ENCODE measurements at places on chromosomes 11 and 22.

GRCh38 chr22:45504373-45505341, 2.0 kb downstream of the FBLN1 start:
- DNase-seq: peak; percentile 14

DNA sequence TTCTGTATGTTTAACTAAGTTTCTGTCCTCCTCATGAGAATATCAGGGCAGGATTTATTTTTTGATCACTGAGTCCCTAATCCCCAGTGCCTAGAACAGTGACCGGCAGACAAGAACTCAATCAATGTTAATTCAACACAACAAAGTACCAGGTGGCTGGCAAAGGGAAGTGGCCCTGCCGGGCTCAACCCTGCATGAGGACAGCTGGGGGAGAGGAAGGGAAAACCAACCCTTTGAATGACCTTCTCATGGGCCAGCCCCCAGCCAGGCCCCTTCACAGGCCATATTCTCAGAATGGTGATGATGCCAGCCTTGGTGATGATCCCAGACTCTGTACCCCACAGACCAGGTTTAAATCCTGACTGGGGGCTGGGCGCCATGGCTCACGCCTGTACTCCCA, 1.4 kb upstream of the MFNG start:
- DNase-seq: no peak

DNA sequence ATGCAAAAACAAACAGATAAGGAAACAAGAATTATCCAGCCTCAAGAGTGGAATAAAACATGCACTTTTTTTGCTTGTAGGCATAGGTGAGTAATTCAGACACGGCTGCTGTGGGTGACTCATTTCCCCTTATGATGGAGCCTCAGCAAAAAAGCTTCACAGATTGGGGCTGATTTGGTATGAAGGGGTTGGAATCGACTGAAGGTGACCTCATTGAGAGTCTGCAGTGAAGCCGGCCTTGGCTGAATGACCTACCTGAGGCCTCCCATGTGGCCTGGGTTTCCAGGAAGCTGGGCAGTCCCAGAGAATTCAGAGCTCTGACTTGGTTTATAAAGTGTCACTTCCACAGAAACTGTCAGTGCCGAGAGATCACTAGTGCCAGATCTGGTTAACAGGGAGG, 34.2 kb upstream of the VPREB1 start:
- peak; percentile 81 for DNase-seq

DNA sequence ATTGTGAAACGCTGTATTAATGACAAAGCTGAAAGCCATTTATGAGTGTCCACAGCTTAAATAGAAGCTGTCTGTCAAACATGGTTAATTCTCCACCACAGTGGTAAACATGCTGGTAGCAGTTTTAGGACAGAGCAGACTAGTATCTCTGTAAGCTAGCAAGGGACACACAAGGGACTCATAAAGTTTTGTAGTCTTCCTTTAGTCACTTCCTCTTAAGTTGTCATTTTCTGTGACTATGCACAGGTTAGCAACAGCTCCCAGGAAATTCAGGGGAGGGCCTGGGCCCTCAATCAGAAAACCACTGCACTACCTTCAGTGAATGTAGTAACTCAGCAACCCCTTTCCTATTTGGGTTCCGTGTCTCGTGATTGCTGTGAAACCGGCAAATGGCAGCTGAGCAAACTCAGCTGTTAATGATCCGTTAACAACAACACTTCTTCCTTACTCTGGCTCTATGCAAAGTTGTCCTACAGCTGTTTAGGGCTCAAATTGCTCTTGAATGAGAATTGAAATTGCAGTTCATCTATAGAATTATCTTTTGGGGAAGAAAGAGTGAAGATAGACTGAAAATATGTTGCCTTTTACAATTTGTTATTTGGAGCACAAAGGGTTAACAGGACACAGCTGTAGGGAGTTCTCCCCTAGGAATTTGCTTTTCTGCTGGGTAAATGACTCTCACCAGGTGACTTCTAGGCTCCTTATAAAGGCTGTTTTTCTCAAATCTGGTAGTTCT, at the start of gene MMP26:
Gene MMP26 (plus strand): TSS at position 731 of the 736 bp plus-strand sequence.
- no peak for DNase-seq

DNA sequence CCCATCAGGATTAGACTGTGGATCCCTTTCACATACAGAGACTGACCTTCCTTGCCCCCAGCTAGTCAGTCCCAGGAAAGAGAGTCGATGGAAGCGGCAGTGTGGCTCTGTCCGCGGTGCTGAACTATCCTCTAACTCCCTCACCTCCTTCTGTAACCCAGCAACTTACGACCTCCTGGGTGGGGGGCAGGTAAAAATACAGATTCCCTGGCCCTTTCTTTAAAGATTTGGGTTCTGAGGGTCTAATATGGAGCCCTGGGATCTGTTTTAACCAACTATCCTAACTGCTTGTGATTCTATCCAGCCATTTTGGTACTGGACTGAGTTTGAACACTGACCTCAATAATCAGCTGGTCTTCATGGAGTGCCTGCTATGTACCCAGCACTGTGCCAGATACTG, 23.2 kb downstream of the MFNG start:
- DNase-seq: no peak

GRCh38 chr22:33811208-33811607, 109.1 kb downstream of the LARGE1 start:
- no peak for DNase-seq

GRCh38 chr11:83666149-83666548, 380.0 kb upstream of the CCDC90B start:
- no peak for DNase-seq

- no peak for DNase-seq
Observed at GRCh38 chr11:126511475-126512115, 156.1 kb downstream of the ST3GAL4 start.

DNA sequence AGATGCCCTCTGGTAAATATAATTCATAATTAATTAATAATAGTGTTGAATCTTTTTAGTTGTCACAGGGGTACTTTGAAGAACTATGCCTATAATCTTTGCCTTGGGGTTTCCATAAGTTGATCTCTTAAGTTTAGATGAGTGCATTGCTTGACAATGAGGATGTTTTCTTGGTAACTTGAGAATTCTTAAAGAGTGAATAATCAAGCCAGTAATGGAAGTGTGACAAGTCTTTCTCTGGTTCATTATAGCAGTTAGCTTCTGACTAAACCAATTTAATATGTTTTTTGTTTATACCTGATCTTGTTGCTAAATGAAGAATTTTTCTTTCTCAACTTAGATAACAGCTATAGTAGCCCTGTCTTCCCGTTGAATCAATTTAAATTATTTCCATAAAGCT, 46.2 kb downstream of the ATXN10 start:
- no peak for DNase-seq

DNA sequence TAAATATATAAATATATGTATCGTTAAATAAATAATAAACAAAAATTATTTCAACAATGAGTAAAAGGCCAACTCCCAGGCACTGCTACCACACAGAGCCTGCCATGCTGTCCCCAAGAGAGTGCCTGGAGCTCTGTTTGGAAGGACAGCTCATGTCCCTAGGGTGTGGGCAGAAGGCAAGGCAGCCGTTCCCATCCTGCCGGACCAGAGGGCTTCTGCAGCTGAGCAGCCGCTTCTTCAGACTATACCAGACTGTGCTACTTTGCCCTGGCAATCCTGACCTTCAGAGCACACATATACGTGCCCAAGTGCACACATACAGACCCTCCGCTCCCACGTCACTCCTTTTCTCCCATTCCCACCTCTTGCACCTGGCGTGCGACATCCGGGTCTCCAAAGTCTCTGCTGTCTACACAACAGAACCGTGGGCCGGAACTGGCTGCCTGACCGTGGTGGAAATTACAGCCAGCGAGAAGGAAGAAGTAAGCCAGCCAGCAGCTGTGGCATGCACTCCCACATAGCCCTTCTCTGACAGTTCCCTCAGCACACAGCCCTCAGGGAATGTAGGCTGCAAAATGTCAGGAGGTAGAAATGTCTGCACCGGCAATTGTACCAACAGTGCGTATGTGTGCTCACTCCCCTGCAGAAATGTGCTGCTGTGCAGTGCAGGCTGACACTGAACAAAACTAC, 24.0 kb downstream of the PAX6 start:
- no peak for DNase-seq

DNA sequence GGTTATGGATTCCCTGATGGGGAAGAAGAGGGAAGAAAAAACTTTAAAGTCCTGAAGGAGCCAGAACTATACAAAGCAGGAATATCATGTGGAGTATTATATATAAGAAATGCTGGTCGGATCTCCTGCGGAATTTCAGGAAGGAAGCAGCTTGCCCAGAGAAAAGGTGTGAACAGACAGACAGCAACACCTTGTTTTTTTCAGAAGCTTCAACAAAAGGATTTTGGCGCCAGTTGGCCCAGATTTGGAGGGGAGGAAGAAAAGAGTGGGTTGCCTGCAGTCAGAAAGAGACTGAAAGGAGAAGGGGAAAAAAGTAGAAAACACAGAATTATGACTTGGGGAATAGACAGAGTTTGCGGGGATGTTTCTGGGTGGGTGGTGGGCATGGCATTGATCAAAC, 45.2 kb downstream of the SEZ6L start:
- no peak for DNase-seq

GRCh38 chr22:37228106-37229011, 15.7 kb downstream of the RAC2 start:
- peak; percentile 63 for DNase-seq

DNA sequence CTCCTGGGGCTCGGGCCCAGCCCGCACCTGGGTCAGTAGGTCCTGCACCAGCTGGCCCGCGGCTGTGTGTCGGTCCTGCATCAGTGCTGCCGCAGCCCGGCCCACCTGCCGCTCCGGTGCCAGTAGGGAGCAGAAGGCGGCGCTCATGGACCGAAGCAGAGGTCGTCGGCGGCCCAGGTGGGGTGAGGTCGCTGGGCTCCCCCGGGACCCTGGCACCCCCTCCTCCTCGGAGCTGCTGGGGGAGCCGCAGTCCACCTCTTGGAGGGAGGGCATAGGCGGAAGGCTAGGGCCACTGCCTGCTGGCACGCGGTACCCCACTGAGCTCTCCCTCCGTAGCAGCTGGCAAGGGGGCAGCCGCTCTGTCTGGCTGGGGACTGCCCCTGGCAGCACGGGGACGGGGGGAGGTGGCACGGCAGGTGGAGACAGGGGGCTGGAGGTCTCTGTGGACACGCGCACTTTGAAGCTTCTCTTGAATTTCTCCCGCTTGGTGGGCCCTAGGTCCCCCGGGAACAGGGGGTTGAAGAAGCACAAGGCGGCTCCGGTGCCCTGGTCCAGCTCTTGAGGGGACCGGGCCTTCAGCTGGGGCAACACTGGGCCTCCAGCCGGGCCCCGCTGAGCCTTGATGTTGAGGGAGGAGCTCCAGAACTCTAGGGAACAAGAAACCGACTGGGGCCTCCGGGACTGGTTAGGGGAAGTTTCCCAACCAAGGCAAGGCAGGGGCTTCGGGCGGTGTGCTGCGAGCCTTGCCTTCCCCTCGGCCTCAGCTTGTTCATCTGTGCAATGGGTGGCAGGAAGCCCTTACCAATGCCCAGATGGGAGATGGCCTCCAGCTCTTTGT, 1.4 kb downstream of the RIN1 start:
- DNase-seq: no peak

DNA sequence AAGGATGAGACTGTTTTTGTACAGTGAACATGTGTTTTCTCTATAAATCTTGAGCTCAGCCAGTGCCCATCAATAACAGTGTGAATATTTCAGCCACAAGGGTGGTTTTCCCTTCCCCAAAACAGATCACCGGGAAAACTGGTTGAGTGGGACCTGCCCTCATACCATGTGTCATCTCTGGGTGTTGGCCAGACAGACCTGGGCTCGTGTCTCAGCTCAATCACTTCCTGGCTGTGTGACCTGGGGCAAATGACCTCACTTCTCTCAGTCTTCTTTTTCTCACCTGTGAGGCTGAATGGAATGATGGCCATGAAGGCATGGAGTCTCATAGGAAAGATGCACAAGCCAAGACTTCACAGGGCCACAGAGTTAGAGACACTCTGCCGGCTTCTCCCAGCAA, 74.7 kb downstream of the COMMD9 start:
- DNase-seq: no peak

DNA sequence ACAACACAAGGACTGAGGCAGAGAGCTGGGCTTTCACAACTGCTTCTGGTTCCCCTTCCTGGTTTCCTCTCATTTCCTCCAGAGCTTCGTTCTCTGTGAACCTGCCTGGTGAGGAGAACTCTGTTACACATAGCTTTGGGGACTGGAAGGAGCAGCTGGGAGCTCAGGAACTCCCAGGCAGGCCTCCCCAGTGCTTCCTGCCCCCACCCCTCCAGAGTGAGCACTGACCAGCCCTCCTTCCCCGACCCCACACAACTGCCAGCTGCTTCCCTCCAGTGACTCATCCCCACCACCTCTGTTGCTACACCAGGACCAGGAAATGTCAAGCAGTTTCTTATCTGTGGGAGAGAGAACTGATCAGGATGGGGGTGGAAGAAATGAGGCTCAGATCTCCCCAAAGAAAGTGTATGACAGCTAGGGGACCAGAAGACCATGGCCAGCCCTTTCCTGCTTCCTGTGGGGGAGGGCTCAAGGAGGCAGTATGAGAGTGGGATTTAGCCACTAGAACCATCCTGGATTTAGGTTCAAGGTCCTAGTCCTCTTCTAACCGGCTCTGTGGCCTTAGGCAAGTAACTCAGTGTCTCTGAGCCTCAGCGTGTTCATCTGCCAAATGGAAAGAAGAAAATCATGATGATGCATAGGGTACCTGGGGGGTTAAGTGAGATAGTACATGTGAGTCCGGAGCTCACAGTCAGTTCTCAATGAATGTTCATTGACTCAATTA, 4.5 kb upstream of the TP53I11 start:
- peak; percentile 21 for DNase-seq

- no peak for DNase-seq
Observed at GRCh38 chr11:11073996-11074395, 216.1 kb upstream of the ZBED5 start.

- no peak for DNase-seq
Observed at GRCh38 chr11:122673701-122674100, 18.2 kb downstream of the UBASH3B start.

DNA sequence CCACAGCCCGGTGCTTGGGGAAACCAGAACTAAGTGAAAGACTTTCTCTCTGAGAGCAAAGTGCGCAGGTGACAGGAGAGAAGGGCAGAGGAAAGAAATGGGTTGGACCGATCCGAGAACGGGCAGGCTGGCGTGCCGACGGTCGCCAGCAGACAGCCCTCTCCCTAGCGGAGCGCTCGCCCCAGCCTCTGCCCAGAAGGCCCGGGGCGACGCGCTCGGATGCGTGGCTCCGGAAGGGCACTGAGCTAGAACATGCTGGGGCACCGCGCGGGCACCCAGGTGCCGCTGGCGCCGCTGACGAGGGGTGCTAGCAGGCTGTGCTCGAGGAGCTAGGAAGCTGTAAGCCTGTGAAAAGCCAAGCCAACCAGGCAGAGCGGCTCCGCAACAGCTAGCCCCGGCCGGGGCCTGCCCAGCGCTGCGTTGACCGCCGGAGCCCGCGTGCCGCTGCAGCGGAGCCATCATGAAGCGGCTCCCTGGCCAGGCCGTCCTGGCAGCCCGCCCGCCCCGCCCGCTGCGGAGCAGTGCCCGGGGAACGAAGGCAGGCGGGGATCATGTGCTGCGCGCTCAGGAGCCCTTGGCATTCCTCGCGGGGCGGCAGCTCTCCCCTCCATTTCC, 22.1 kb upstream of the RRAS2 start:
- peak; percentile 58 for DNase-seq

DNA sequence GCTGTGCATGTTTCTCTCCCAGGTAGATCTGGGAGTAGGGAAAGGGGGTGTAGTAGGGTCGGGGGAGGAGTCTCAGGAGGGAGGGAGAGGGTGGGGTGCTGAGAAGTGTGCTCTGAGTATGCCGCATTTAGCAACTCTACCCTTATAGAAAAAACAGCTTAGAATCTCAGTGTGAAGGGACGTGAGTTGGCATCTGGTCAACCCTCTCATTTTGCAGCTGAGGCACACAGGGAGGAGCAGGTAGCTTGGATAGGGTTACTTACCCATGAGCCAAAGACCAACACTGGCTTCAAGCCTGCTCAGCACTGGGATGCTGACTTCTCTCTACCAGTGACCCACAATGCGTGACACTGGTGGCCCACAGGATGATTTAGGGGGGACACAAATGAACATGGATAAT, 95.9 kb downstream of the FBXO7 start:
- no peak for DNase-seq

Measured in activated CD4-positive, alpha-beta T cell treated with anti-CD3 and anti-CD28 coated beads for 48 hours (primary cell).